ENCODE measurements at places on chromosomes 3 and 15.

DNA sequence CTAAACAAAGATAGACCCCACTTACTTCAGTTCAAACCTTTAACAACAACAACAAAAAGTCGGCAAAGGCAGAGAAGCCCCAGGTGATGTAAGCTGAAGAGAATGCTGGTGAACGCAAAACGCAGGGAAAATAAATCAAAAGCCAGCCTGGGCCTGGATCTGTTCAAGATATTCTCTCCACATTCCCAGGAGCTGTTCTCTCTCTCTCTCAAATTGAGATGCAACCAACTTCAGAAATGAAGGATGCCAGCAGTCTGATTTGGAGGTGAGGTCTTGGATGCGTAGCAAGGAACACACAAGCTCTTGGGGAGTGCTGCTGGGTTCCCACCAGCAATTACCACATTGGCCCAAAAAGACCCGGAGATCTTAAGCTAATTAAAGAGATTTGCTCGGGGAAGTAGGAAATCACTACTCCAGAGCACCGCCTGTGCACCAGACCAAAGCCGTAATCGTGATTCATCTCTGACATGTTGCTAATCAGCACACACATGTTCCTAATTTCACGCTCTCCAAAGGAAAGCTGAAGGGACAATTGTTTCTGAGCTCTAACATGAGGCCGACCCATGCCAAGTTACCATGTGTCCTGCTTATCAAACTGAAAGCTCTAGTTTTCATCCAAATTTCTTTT is 37.1 kb downstream of the IL17RD start:
- no peak for DNase-seq

DNA sequence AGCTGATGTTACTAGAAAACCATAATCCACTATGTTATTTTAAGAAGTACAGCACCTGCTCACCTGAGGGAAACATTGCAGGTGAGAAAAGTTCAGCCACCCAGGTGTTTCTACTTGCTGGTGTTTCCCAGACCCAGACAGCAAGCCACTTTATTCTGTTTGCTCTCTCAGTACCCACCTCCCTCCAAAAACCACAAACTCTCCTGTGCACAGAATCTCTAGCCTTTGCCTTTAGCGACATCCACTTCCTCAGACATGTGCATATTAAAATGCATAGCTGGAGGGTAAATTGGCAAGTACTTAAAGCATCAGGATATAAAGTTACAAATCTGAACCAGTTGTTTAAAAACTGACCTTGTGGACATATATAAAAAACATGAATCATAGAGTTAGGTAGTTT is 36.7 kb downstream of the VGLL3 start:
- DNase-seq = no peak

- no peak for DNase-seq
Measured at GRCh38 chr3:16262174-16262573, 2.6 kb downstream of the DPH3 start.

GRCh38 chr15:39746714-39747276 is 35.8 kb downstream of the FSIP1 start:
- DNase-seq = no peak

- DNase-seq = no peak
Measured at GRCh38 chr3:158908187-158908734, 106.4 kb downstream of the MFSD1 start.

DNA sequence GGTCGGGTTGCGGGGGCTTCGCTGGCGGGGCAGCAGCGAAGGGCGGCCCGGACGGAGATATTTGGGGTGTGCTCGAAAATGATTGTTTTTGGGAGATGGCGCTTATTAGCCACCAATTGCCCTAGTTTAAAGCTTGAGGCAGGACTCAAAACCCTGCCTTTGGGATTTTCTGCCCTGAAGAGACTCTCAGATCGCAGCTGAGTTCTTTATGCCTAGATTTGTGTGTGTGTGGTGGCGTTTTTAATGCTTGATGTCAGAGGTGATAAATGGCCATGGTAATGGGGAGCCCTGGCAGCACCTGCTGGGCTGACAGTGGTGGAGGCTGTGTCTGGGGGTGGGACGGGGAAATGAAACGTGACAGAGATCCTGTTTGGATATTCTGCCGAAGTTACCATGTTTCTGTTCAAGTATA is 604 bp downstream of the KCTD6 start:
- no peak for DNase-seq

DNA sequence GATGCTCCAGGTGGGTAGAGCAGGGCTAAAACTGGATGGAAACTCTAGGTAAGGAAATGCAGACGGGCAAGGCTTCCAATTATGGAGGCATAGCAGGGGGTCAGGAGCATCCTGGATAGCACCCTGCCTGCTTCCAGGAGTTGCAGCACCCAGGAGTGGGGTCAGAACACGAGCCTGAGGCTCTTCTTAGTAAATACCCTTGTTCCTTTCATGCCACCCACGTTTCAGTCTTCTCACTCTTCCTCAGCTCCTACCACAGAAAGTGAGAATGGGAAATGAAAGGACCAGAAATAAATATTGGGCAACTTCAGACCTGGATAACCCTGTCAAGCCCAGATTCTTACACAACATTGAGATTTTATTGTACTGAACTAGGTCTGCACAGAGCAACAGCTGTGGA is 16.4 kb downstream of the CCR1 start:
- no peak for DNase-seq

DNA sequence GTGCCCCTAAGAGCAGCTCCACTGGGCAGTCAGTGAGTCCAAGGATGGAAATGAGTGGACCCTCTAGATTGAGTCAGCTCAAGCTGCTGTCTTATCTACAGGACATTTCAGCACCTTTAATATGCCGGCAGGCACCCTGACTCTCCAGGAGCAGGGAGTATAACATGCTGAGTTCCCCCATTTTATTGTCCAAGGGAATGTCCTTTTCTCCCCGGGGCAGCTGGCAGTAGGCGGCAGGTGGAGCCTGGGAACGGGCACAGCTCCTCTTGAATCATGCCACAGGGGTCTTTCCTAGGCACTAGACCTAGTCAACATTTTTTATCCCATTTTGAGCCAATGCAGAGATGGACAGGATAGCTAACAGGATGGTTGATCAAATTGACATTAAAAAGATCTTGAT is 14.8 kb downstream of the WNT7A start:
- no peak for DNase-seq

GRCh38 chr15:88747631-88748030 is 55.6 kb upstream of the ACAN start:
- no peak for DNase-seq

- DNase-seq = peak; percentile 56
Measured at GRCh38 chr3:43104660-43105595, 951 bp downstream of the POMGNT2 start.

DNA sequence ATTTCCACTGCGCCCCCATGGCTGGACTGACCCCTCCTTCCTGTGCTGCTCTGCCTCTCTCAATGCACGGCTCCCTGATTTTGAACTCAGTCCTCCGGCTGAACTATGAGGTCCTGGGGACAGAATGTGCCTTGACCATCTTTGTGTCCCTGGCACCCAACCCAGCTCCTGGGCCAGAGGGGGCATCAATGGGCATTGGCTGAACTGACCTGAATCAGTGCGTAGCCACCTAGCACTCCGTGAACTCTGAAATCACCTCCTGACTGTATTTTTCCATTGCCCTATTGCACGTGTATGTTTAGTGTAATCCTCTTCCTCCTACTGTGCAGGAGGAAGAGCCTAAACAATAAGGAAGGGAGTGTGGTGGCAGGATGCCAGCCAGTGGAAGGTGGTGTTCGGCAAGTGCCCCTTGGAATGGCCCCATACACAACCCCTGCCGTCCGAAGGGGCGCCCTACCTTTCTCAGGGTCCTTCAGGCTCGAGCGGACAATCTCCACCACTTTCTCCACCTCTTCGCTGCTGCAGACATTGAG is 33.5 kb downstream of the BDH1 start:
- DNase-seq = no peak

DNA sequence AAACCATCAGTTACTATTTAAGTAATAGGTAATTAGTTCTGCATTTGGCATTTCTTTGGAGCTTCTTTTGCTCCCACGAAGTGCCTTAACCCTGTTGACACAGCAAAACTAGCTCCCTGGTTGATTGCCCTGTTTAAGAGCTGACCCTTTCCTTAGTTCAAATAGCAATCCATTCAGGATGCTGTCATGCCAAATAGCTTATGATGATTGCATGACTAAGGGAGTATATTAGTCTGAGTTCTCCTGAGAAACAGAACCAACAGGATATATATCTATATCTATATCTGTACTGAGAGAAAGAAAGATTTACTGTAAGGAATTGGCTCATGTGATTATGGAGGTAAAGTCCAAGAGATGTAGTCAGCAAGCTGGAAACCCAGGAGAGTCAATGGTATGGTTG is 50.3 kb upstream of the SPRED1 start:
- no peak for DNase-seq

GRCh38 chr15:72474466-72474911 is 359 bp downstream of the ARIH1 start:
- no peak for DNase-seq

DNA sequence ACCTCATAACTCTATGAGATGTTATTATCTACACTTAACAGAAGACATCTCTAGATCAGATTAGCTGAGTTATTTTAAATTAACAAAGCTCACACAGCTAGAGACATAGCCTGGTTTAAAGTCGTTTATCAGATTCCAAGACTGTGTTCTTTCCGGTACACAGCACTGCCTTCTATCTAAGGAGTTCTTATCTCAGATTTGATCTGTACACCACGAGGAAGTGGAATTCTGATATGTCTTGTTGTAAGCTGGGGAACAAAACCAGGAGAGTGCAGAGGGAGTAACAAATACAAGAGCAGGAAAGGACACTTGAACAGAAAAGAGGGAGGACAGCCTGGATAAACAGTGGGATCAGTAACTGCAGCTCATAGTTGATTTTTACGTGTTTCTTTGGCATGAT is 61.7 kb upstream of the KCNMB2 start:
- DNase-seq = no peak

GRCh38 chr15:78922527-78922926 is 22.3 kb downstream of the CTSH start:
- DNase-seq = no peak

DNA sequence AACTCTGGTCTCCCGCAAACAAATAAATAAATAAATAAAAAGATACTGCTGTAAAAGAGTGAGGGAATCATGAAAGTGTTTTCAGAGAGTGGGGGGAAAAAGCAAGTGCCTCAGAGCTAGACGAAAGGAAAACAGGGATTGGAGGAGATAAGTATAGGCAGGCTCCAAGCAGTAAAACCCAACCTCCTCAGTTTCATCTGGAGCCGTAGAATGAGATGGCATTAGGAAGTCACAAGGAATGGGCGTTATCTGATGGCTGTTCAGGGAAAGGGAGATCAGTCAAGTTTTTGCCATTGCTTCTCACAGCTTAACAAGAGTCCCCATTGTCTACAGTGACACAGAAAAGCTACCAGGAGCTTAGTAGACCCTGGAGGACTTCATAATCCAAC is 451.5 kb upstream of the PPP2R3A start:
- no peak for DNase-seq

DNA sequence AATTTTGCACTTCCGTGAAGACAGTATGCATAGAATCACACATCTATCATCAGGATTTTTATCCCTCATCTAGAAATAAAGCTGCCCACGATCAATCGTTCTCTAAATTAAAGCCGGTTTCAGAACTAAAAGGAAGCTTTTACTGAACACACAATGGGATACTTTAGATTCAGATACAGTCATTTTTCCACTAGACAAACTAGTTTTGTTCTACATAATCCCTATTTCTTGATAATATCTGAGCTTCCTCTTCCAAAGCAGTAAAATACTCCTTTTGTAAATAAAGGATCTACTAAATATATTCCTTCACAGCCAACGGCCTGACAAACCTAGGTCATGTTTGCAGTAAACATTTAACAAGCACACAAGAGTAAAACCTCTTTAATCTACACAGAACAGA is 2.0 kb upstream of the GANC start:
- DNase-seq = no peak

DNA sequence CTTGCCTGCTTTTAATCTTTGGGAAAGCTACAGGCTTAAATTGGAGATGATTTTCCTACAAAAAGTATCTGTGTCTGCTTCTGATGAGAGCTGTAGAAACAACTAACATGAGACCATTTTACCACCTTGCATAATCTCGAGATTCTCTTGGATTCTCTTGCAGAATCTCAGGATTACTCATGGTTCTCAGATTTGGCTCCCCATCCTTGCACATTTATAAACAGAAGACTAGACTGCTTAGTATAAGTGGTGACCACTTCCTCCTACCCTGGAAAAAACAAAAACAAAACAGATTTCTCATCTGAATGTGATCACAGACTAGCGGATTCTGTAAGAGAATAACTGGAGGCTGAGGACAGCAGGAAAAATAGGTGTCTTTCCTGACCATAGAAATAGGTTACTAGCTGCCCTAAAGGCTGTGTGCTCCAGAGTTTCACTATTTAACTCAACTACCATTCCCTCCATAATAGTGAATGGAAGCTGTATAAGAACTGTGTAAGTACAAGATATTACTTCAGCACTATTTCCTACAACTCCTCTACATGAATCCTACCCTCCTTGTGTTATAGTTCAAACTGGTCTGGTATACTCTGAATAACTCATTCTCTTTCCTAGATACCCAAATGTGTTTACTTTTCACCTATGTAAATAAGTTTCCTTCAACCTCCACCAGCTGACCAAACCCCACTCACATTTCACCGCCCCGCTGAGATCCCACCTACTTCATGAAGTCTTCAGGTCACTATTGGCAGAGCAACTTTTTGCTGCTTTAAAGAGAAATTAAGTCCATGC is 122.2 kb upstream of the C2CD4B start:
- DNase-seq = no peak
